Stimulated activated CD8-positive, alpha-beta memory T cell treated with anti-CD3 and anti-CD28 coated beads, Interleukin-7, amount 100 ng/mL, for 1 hour (primary cell): ENCODE measurements at places on chromosomes 3 and 15.

GRCh38 chr15:80154336-80154735, 1.5 kb downstream of the FAH start:
- DNase-seq = no peak

- DNase-seq = no peak
Measured at GRCh38 chr3:110944782-110945181, 126.8 kb upstream of the NECTIN3 start.

DNA sequence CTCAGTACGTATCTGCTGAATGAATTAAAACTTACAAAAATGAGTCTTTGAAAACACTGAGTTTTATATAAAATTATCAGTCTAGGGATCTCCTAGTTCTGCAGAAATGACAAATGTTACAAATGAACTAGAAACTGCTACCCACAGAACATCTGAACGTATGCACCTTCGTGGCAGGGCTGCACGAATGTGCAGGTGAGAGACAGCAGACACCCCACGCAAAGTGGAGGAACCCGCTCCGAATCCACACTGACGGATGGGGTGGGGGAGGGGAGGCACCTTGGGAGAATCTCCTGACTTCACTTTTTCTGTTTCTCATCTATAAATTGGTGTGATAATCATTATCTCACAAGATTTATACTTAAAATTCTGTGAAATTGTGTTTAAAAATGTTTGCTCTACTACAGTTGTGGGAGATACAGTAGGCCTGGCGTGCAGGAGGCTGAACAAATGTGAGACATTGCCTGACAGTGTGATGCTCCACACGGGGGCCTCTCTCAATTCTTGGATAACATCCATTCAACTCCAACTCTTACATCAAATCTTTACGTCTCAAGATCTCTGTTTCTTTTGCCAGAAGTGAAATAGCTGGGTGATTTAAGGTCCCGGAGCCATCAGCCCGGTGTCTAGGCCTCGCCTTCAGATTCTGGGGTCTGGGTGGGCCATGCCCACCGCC, 86.9 kb downstream of the ATP10A start:
- no peak for DNase-seq

DNA sequence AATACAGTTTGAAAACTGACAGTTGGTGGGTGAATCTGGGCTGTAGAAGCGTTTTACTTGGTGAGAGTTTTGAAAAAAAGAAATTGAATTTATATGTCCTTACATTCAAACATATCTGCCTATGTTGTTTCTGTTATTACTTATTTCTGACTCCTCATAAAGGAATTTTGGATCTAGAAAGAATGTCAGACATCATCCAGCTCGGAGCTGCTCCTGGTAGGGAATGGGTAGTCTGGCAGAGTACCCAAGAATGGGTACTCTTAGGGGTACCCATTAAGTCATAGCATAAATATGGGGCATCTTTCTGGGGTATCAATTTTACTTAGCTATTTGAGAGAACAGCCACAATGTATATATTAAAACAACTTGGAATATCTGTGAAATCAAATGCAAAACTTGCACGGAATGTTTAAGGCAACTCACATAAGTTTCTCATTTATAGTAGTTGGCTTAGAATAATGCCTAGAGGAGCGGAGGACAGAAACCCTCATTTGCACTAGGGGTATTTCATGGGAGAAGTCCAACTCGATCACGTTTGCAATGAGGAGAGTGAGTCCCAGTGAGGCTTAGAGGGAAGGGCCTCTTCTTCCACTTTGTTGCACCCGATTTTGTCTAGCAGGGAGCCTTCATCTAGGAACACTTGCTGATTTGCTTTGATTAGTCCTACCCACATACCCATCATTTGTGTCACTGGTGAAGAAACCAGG, 2.4 kb upstream of the LARP6 start:
- no peak for DNase-seq

- no peak for DNase-seq
Measured at GRCh38 chr3:98199020-98199419, 32.5 kb downstream of the OR5H15 start.
